Upper lobe of left lung (tissue), 6 donors: ENCODE measurements at places on chromosomes 5 and 9. TPM values are rescaled to one million over a fixed set of nuclear protein-coding genes. Genes with fewer than 3 reads are reported as not detected.

Gene OR1B1
- not detected for total RNA-seq

Gene ENC1
- 11.0 TPM for total RNA-seq

DNA sequence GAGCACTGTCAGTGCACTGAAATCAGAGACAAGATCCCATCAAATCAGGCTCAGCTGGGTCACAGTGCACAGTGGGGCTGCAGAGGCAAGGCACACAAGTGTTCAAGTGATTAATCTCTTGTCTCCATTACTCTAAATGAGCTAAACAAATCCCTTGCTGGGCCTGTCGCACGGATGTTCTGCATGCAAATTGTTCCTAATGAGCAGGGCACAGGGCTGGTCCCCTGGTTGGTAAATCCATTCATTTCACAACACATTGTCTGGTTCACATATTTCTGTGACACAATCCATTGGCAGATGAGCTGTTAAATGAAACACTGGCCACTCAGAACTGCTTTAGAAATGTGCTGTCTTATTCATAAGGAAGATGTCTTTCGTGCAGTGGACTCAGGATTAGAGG, 167.9 kb upstream of the BRINP1 start:
- H3K27ac ChIP-seq, result no peak overlapping the region
- no peak overlapping the region for H3K4me3 ChIP-seq
- DNase-seq, result no peak
- H3K4me1 ChIP-seq, result peaks cover 3% of the 10 kb centered on the region
- H3K27me3 ChIP-seq, result no peaks in the 10 kb centered on the region

DNA sequence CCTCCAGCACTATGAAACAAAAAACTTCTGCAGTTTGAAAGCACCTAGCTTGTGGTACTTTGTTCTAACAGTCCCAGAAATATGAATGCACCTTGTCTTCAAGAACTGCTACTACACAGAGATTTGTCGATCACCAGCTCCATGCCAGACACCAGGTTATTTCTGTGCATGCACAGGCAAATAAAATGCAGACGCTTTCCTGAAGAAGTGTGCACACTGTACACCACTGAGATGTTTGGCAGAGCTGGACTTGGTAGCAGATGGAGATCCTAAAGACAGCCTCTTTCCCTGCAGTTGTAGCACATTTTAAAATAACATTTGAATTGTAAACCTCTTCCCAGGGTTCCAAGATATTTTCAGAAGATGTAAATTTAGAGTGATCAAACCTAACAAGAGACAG, 730.0 kb downstream of the MTRR start:
- H3K27me3 ChIP-seq, result no peaks in the 10 kb centered on the region
- DNase-seq, result no peak
- H3K4me3 ChIP-seq, result no peak overlapping the region
- H3K4me1 ChIP-seq, result no peaks in the 10 kb centered on the region

DNA sequence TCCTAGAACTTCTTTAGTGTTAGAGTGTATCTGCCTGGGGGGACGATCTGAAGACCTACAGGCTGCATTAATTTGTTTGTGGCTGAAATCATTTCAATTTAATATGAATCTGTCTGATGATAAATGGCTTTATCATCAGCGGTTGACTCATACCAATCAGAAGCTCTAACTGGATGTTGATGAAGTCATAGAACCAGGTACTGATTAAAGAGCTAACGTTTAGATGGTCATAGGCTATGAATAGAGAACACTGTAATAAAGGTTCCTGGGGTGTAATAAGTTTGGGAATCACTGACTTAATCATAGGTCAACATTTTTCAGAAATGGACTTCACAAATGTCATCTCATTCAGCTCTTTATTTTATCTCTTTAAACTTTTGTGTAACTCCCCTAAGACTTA, 329.9 kb downstream of the MSX2 start:
- H3K4me1 ChIP-seq, result peaks cover under 1% of the 10 kb centered on the region
- H3K4me3 ChIP-seq, result no peak overlapping the region
- no peaks in the 10 kb centered on the region for H3K27me3 ChIP-seq
- no peak overlapping the region for H3K27ac ChIP-seq

- H3K4me3 ChIP-seq, result no peak overlapping the region
- H3K4me1 ChIP-seq, result no peaks in the 10 kb centered on the region
- no peaks in the 10 kb centered on the region for H3K27me3 ChIP-seq
- no peaks in the 10 kb centered on the region for H3K36me3 ChIP-seq
- DNase-seq, result peak; percentile 75
- H3K27ac ChIP-seq, result no peak overlapping the region
These were observed 28.6 kb upstream of the NSMF start for GRCh38 chr9:137487454-137488326.

GRCh38 chr5:112248623-112249022, 170.5 kb downstream of the EPB41L4A start:
- H3K36me3 ChIP-seq, result no peaks in the 10 kb centered on the region
- H3K27ac ChIP-seq, result no peak overlapping the region
- H3K27me3 ChIP-seq, result no peaks in the 10 kb centered on the region
- DNase-seq, result no peak
- no peaks in the 10 kb centered on the region for H3K4me1 ChIP-seq
- H3K4me3 ChIP-seq, result no peak overlapping the region
